ENCODE measurements at places on chromosomes 5 and 9.
A peak's percentile ranks its signal among the peaks of the same experiment; 100 is the strongest.

DNA sequence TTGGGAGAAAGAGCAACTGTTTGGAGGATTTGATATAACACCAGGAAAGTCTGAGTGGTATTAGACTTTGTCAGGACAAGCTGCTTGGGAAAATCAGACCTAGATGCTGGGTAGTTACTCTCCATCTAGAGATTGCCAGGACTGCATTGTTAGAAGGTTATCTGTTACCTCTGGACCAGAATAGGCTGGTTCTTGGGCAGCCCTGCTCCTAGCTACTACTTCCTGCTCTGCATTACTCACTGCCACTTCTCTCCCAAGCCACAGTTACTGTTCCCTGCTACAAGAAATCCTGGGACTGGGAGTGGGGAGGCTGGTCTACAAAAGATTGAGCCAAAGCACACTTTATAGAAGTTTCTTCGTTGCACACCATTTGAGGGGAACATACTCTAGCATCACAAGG lies 95.5 kb upstream of the KCNN2 start:
- DNase-seq = no peak

DNA sequence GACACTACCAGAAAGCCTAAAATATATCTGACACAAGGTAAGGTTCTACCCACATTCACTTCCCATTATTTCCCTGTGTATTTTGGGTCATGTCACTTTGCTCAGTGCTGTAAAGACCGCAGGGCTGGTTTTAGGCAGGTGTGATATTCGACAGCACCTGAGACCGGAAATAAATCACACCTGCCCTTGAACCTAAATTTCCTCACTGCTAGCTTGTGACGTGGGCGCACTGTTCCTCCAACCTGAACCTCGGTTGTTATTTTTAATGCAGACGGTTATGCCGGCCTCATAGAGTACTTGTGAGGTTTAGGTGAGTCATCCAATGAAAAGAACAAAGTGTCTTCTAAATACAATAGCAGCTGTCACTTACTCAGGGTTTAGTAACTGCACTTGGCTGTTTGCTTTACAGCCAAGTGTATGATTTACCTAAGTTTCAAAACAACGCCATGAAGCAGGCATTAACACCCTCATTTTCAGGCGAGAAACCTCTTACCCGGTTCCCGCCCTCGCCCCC lies 20.7 kb upstream of the ZNF782 start:
- DNase-seq = peak; percentile 63

DNA sequence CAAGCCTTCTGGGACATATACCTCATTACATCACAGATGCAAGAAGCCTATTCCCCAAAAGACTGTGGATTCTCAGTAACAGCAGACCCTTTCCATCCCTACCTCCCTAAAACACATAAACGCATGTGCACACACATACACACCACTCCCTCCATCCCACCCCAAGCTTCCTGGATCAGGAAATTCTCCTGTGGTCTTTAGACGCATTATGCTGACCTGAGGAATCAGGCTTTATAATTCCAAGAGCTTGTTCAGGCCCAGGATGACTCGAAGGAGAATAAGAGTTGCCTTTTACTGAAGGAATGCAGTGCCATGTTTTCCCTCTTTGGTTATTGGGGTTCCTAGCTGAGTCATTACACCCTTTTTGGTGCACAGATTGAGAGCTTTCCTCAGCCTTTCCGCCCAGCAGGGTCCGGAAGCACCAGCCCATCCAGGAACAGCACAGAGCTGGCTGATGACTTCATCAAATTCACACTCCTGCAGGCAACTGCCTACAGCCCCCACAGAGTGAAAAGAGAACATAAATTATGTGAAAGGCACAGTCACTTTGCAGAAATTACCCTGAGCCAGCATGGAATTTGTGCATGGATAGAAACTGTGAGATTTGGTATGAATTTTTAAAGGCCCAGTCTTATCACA lies 385.0 kb upstream of the TRPC7 start:
- peak; percentile 68 for DNase-seq

- no peak for DNase-seq
These were observed 47.3 kb upstream of the PHYKPL start for GRCh38 chr5:178279723-178280438.

- DNase-seq = peak; percentile 63
These were observed 53.5 kb upstream of the MCCC2 start for GRCh38 chr5:71533615-71534014.

DNA sequence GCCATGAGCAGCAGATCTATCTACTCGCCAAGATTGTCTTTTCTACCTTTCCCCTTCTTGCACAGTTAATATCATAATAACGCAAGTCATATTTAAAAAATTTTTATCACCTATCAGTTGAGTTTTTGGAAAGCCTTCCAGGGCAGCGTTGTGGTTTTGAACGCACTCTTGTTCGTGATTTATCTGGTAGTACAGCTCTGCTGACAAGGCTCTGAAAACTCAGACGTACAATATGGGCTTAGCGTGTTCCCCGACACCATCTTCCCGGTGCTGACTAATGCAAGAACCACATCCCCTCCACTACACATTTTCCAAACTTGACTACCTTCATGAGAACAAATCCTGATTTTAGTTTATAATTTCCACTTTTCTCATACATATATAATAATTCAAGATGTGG lies 1.6 kb upstream of the NFIL3 start:
- DNase-seq = no peak

- no peak for DNase-seq
These were observed 10.9 kb upstream of the DOLPP1 start for GRCh38 chr9:129069862-129070641.

GRCh38 chr5:154749491-154749890 lies 5.7 kb upstream of the LARP1 start:
- DNase-seq = no peak

DNA sequence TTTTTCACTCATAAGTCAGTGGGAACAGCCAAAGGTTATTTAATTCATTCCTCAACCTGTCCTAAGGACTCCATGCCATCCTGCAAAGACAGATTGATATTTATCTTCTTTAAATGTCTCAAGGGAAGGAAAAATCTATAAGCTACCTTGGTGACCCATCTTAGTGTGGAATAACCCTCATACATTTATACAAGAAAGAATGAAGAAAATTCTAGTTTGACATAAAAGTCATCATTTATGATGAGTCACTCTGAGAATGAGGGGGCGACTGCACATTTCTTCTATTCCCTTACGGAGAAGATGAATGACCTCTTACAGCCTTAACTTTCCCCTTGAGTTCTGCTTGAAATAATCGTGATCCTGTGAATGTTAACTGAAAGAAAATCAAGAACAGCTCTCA lies 26.8 kb upstream of the NUDT12 start:
- DNase-seq = peak; percentile 52

GRCh38 chr9:11618241-11618805 lies 1005.5 kb upstream of the PTPRD start:
- DNase-seq = no peak

- DNase-seq = no peak
These were observed 7.2 kb upstream of the MYORG start for GRCh38 chr9:34383904-34384303.

DNA sequence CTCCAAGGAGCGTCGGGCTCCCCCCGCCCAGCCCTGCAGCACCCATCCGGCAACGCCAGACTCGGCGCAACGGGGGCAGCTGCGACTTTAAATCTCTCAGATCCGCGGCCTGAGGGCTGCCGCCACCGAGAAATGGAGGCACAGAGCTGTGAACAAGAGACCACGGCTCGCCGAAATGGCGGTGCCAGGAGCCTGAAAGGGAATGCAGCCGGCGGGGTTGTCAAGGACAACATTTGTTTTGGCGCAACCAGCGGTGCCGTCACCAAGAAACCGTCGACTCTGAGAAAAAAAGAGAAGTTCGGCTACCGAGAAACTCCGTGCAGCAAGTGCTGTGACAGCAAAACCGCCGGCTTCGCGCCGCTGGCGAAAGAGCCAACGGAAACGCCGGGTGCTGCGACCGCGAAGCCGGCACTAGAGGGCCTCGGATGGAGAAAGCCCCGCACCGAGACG lies 2.1 kb upstream of the ANXA2R start:
- peak; percentile 49 for DNase-seq

DNA sequence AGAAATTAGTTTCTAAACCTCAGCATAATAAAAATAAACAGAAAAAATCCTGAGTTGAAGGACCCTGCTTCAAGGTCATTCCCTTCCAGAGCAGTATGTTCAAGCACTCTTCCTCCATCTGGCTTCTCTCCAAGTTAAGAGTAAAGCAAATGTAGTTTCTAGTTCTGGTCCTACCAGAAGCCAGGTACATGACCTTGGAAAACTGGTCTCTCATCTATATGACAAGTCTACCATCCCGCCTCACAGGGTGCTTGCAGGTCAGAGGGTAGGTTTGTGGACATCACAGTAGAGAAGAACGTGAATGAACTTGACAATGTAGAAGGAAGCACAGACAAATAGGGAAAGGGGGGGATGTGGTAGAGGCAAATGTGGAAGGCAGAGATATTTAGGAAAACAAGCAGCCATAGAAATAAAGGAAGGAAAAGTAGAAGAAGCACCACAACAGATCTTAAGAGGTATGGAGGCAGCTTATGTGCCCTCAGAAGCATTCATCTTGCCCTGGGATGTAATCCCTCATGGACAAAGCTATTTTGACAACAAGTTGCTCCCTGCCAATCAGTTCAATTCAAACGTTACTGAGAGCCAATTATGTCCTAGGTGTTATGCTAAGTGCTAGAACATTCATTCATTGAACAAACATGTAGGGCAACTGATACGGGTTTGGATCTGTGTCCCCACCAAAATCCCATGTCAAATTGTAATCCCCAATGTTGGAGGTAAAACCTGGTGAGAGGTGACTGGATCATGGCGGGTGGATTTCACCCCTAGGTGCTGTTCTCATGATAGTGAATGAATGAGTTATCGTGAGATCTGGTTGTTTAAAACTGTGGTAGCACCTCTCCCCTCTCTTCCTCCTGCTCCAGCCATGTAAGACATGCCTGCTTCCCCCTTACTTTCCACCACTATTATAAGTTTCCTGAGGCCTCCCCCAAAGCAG lies 23.7 kb upstream of the CTNNAL1 start:
- peak; percentile 33 for DNase-seq

GRCh38 chr9:82115331-82115730 lies 126.8 kb downstream of the SPATA31D1 start:
- DNase-seq = no peak

DNA sequence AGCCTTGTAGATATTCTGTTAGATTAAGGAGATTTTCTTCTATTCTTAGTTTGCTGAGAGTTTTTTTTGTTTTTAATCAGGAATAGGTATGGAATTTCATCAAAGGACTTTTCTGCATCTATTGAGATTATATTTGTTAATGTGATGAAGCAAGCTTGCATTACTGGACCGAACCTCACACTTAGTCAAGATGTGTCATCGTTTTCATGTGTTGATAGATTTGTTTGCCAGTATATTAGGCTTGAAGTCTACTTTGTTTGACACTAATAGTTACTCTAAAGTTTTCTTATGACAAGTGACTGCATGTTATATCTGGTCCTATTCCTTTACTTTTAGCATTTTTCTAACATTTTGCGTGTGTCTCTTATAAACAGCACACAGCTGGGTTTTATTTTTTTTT lies 12.4 kb upstream of the HACD4 start:
- no peak for DNase-seq

DNA sequence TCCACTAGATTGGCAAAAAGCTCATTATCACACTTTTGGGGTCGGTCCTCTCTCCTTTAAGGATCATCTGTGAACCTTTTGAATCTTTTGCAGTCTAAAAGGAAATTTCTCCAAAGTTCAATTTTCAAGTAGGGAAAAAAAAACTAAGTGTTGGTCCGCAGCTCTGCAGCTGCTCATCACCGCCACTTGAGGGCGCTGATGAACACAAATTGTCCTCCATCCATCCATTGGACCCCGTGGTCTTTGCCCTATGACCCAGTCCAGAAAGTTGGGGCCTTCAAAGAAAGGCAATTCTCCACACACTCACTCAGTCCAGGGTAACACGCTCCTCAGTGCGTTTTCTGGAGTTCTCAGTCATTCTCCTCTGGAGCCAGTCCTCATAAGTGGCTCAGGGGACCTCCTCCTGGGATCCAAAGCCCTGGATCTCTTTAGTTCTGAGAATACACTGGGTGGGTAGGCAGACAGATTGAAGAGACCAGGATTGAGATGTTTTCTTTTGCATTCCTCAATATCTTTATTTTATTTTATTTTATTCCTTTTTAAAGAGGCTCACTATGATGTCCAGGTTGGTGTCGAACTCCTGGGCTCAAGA lies 63.6 kb upstream of the SLC28A3 start:
- no peak for DNase-seq

GRCh38 chr5:170296935-170297588 lies 515 bp downstream of the LCP2 start:
- no peak for DNase-seq

GRCh38 chr5:177154003-177154643 lies 20.6 kb downstream of the NSD1 start:
- no peak for DNase-seq

GRCh38 chr5:158641016-158641415 lies 458.7 kb downstream of the EBF1 start:
- DNase-seq = no peak

GRCh38 chr5:110054240-110054639 lies 364.5 kb downstream of the MAN2A1 start:
- peak; percentile 79 for DNase-seq

GRCh38 chr9:89664896-89665329 lies 60.1 kb downstream of the GADD45G start:
- DNase-seq = no peak

- DNase-seq = no peak
These were observed 12.3 kb downstream of the MVB12B start for GRCh38 chr9:126338945-126339344.

GRCh38 chr9:5760338-5760737 lies 72.6 kb downstream of the ERMP1 start:
- DNase-seq = no peak
